NCI-H510A (cell line): ENCODE measurements at places on chromosomes 7 and 10.
A peak's percentile ranks its signal among the peaks of the same experiment; 100 is the strongest.

- no peak for DNase-seq
Measured at GRCh38 chr10:486666-487322, 202.7 kb downstream of the DIP2C start.

DNA sequence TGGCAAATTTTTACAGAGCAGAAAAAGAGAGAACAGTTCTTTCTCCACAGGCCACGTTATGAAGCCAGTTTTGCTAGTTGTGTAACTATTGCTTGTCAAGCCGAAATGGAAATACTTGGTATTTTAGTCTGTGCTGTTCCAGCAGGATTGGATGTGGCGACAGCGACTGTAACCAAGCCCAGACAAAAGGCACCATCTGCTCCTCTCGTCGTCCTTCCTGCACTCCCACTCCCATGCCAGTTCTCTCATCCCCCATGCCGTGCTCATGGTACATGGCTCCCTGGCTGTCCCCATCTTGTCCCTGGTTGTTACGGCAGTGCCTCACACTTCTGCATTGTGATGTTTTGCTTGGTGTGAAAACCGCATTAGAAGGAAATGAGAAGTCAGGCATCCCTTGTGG, 185.7 kb upstream of the FZD8 start:
- no peak for DNase-seq

DNA sequence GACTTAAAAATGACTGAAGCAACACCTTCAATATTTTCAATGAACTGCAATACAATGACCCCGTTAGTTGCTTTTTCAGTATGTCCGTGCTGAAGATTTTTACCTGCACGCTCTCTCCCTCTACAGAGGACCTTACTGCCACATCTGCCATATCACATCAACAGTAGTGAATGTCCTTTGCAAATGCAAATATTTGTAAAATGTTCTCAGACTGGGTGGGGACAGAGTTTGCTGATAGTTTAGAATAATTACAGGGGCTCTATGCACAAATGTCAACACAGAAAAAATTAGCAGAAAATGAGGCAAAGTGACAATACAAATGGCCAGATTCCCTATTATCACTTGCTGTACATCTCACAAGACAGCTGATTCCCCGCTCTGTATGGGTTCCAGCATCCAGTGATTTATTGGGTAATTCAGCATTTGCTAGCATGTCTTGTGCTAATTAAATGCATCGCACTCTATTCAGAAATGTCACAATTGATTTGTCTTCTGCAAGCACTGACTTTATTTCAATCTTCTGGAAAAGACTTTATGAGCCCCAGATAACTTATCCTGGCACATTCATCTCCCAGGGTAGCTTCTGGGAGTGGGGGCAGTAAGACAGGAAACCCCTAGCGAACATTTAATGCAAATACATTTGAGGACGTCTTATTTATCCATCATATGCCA, 69.1 kb upstream of the PTER start:
- no peak for DNase-seq

GRCh38 chr10:125039354-125039769, 97.4 kb downstream of the ZRANB1 start:
- DNase-seq: no peak

DNA sequence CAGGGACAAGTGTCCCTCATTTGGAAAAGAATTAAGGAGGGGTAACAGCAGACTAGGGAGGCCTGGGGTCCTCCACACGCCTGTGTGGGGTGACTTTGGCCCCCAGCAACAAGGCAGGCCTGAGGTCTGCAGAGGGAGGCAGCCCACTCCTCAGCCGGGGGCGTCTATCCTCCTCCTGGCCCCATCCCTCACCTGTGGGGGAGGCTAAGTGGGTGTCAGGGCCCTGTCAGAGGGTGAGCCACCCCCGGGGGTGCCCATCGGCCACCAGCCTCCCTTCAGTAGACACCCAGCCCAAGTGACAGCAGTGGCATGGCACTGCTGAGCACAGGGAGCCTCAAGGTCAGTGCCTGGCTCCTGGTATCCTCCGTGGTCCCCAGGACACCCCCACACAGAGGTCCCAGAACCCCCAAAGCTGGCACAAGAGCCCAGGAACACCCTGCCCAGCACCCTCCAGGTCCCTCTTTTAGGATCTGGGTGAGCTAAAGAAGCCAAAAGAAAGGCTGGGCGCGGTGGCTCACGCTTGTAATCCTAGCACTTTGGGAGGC, 693 bp upstream of the FXYD4 start:
- DNase-seq: no peak

GRCh38 chr7:74672343-74672915, 14.9 kb downstream of the GTF2I start:
- no peak for DNase-seq

DNA sequence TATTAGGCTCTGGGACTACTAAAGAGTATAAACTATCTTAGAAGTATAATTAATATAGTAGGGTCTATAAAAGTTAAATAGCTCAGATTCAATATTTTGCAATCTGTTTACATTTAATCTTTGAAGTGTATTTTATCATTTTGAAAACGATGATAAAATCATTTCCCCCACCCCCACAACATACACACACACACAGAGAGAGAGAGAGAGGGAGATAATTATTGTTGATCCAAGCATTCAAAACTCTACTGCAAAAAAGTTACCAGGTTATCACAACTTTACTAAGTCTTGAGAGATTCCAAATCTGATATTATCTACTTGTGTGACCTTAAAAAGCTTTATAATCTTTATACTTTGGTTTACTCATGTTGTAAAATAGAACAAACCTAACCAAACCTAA, 14.0 kb downstream of the ZNF800 start:
- no peak for DNase-seq

- peak; percentile 59 for DNase-seq
Measured at GRCh38 chr7:130996833-130997231, 262.8 kb upstream of the KLF14 start.

DNA sequence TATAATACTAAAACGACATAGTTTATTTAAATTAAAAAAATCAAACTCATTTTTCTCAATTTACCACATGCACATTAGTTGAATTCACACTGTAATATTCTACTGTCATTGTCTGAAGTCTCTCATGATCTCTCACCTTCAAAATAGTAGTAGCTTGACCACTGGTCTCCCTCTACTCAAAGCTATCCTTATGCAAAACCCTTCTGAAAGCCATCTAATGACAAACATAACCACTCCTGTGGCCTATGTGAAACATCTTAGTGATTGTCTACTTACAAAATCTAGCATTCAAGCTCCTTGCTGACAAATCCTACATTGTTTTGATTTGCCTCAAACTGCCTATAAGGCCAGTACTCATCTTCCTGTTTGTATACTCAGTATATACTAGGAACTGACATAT, 606.0 kb upstream of the GHITM start:
- no peak for DNase-seq

DNA sequence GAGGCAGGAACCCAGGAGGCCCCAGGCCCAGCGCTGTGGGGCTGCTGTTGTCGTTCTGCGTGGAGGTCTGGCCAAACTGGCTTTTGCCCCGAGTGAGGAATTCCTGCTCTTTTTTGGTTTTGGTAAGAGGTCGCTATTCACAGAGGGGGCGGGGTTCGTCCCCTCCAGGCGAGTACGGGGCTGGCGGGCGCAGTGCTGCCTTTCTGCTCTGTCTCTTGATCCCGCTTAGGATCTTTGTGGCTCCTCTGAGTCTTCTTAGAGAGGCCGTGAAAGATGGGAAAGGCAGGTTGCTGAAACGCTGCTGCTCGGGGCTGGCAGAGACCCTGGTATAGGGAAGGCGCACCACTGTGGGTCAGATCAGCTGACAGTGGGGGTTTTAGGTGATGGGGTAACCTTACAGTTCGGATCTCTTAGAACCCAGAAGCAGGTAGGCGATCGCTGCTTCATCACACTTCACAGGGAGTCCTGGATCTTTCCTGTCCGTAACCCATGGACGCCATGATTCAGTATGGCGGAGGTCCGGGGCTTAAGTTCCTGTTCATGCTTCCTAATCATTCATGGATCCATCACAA, 136.7 kb downstream of the KIF20B start:
- no peak for DNase-seq

GRCh38 chr10:122421054-122421625, 33.3 kb upstream of the ARMS2 start:
- DNase-seq: no peak

DNA sequence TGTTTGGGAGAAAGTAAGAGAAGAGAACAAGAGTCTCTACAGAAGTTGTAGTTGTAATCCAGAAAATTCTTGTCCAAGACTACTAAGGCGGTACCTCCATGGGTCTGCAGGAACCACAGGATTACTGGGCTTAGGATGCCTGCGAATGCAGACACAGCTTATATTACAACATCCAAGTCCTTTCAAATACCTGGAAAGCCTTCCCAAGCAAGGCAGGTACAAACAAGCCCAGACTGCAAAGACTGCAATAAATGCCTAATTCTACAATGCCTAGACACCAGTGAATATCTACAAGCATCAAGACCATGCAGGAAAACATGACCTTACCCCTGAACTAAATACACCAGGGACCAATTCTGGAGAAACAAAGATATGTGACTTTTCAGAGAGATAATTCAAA, 178.2 kb downstream of the ARL4A start:
- no peak for DNase-seq

- no peak for DNase-seq
Measured at GRCh38 chr7:28418311-28418710, 6.0 kb downstream of the CREB5 start.

- no peak for DNase-seq
Measured at GRCh38 chr10:78045237-78045636, 11.6 kb downstream of the RPS24 start.
